ENCODE measurements at places on chromosomes 4 and X. TPM values are rescaled to one million over a fixed set of nuclear protein-coding genes. Genes with fewer than 3 reads are reported as not detected.

CXCL10 gene
- not detected for polyA plus RNA-seq

CFAP47 gene
- not detected for polyA plus RNA-seq

SSX3 gene
- polyA plus RNA-seq: not detected

PDE5A gene
- 1.3 TPM for polyA plus RNA-seq

PCDH10 gene
- not detected for polyA plus RNA-seq

FRMPD3 gene
- polyA plus RNA-seq: not detected

PAK3 gene
- 0.23 TPM for polyA plus RNA-seq

RRH gene
- not detected for polyA plus RNA-seq

ARL9 gene
- not detected for polyA plus RNA-seq

KDR gene
- not detected for polyA plus RNA-seq

GAGE12H gene
- polyA plus RNA-seq: not detected

TRIML2 gene
- not detected for polyA plus RNA-seq

GLRA3 gene
- polyA plus RNA-seq: not detected

SATL1 gene
- polyA plus RNA-seq: not detected

CRLF2 gene
- polyA plus RNA-seq: not detected

GAGE12E gene
- not detected for polyA plus RNA-seq

SORCS2 gene
- polyA plus RNA-seq: not detected

ADAMTS3 gene
- polyA plus RNA-seq: 0.34 TPM

SYNPO2 gene
- polyA plus RNA-seq: 0.13 TPM

MGAT4D gene
- polyA plus RNA-seq: not detected

FREM3 gene
- polyA plus RNA-seq: not detected

STATH gene
- not detected for polyA plus RNA-seq

TRIM2 gene
- polyA plus RNA-seq: 1.0 TPM

AREG gene
- 0.43 TPM for polyA plus RNA-seq

SLITRK4 gene
- polyA plus RNA-seq: not detected

VCX3B gene
- not detected for polyA plus RNA-seq

CFP gene
- polyA plus RNA-seq: 6.2 TPM

USP17L27 gene
- polyA plus RNA-seq: not detected

FTHL17 gene
- not detected for polyA plus RNA-seq

CENPE gene
- 0.96 TPM for polyA plus RNA-seq

NIPAL1 gene
- 0.72 TPM for polyA plus RNA-seq

PHOX2B gene
- not detected for polyA plus RNA-seq

CAPN6 gene
- polyA plus RNA-seq: not detected

GPR34 gene
- polyA plus RNA-seq: not detected

ATP1B4 gene
- not detected for polyA plus RNA-seq

SLIT2 gene
- not detected for polyA plus RNA-seq

XPNPEP2 gene
- polyA plus RNA-seq: 0.75 TPM

UGT2B17 gene
- polyA plus RNA-seq: not detected

NAA11 gene
- polyA plus RNA-seq: not detected

UNC5C gene
- 0.13 TPM for polyA plus RNA-seq

IL1RAPL1 gene
- not detected for polyA plus RNA-seq

SAGE1 gene
- polyA plus RNA-seq: not detected

ADD1 gene
- polyA plus RNA-seq: 144 TPM

P2RY4 gene
- not detected for polyA plus RNA-seq
